ENCODE measurements at places on chromosomes 12 and 14. TPM values are rescaled to one million over a fixed set of nuclear protein-coding genes. Genes with fewer than 3 reads are reported as not detected.

MTA1 gene
- 132 TPM for total RNA-seq

ANKRD33 gene
- total RNA-seq: not detected

TSHR gene
- not detected for total RNA-seq

ABCC9 gene
- 0.89 TPM for total RNA-seq

MYF5 gene
- total RNA-seq: not detected

BLTP3B gene
- 16.2 TPM for total RNA-seq

LRRC43 gene
- total RNA-seq: 1.0 TPM

GARIN6 gene
- total RNA-seq: not detected

ACSM4 gene
- total RNA-seq: not detected

PTHLH gene
- total RNA-seq: 0.44 TPM

ARHGDIB gene
- 13.8 TPM for total RNA-seq

DNA sequence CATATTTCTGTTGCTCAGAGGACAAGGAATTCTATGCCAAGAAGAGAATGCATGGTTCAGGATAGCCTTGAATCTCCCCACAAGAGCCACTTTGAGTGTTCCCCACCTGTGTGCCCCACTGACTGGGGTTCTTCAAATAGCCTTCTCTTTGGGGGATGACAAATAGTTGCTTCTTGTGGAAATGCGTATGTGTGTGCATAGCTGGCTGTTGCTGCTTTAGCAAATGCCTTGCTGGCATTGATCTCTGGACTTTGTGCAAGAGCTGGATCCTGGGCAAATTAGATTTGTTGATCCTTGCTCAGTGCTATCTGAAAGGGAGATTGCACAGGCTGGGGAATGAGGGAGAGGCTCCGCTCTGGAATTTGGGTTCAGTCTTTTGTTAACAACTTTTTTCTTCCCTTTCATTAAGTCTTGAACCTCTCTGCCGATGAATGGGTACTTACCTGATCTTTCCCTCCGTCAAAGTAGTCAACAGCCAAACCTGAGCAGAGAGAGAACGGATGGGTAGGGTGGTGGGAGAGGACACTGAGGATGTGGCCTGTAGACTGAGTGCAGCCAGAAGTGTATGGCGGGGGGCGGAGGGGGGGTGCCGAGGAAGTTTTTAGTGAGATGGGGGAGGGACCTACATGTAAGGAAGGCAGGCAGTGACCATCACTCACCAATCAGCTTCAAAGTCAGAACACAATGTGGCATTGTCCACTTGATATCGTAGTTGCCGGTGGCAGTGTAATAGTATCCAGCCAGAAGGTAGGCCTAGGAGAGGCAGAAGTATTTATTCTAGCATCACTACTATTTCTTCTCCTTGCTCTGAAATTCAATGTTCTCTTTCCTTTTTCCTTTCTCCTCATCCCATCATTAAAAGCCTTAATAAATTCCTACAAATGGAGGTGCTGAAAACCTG, 10.7 kb downstream of the EMG1 start:
- H3K36me3 ChIP-seq: peaks cover 30% of the 10 kb centered on the region
- H3K27ac ChIP-seq: no peak overlapping the region

DNA sequence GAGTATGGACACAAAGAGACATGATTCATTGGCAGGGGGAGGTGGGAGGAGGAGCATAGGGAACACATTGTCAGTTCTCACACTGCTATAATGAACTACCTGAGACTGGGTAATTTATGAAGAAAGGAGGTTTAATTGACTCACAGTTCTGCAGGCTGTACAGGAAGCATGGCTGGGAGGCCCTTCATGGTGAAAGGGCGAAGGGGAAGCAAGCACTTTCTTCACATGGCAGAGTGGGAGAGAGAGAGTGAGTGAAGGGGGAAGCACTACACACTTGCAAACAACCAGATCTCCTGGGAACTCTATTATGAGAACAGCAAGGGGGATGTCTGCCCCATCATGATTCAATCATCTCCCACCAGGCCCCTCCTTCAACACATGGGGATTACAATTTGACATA, 391.8 kb downstream of the BMP4 start:
- no peak overlapping the region for H3K4me3 ChIP-seq
- H3K27ac ChIP-seq: no peak overlapping the region
- peaks cover 2% of the 10 kb centered on the region for H3K36me3 ChIP-seq
- no peak for DNase-seq
- no peaks in the 10 kb centered on the region for H3K27me3 ChIP-seq
- peaks cover 3% of the 10 kb centered on the region for H3K4me1 ChIP-seq

- no peaks in the 10 kb centered on the region for H3K27me3 ChIP-seq
- no peak overlapping the region for H3K4me3 ChIP-seq
- no peak for DNase-seq
- H3K36me3 ChIP-seq: peaks cover 33% of the 10 kb centered on the region
These were observed 61.1 kb downstream of the WDR20 start for GRCh38 chr14:102200690-102201352.

- no peak for DNase-seq
- no peak overlapping the region for H3K4me3 ChIP-seq
- no peaks in the 10 kb centered on the region for H3K36me3 ChIP-seq
- peaks cover 10% of the 10 kb centered on the region for H3K27me3 ChIP-seq
- H3K27ac ChIP-seq: no peak overlapping the region
These were observed 103.3 kb upstream of the PMCH start for GRCh38 chr12:102300824-102301461.

DNA sequence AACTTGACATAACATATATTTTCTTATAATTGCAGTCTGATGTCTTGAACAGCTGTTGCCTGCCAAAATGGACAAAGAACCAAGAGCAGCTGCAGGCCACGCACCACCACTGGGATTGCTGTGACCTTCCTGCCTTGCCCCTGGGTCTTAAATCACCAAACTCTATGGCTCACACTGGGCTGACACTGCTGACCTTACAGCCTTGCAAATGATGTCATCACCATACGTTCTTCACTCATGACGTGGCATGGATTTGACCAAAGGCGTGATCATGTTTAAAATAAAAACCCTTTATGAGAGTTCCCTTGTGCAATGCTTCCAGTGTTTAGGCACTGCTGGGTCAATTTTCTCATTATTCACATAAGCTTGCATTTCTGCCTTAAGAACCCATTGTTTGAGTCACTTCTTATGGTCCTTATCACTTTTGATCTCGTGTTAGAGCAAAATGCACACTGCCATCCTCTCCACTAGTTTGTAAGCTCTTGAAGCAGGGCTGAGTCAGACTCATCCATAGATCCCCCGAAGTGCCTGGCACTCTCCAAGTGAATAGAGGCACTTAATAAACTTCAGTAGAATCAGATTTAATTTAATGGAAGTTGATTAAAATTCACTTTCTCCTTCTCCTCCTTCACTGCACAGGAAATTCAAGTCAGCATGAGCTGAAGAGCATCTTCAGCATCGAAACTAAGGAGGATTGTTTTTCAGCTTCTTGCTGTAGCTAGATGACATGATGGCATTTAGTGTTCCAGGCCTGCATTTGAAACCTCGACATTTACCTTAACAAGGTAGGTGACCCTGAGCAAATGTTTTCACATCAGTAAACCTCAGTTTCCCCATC, 132.4 kb upstream of the PZP start:
- H3K27me3 ChIP-seq: peaks cover 4% of the 10 kb centered on the region
- DNase-seq: no peak
- no peaks in the 10 kb centered on the region for H3K36me3 ChIP-seq
- H3K4me1 ChIP-seq: peaks cover 4% of the 10 kb centered on the region
- H3K4me3 ChIP-seq: no peak overlapping the region

- H3K27me3 ChIP-seq: peaks cover 2% of the 10 kb centered on the region
- peak; percentile 56 for DNase-seq
- no peaks in the 10 kb centered on the region for H3K36me3 ChIP-seq
These were observed 54.2 kb upstream of the BCL11B start for GRCh38 chr14:99326041-99326710.

DNA sequence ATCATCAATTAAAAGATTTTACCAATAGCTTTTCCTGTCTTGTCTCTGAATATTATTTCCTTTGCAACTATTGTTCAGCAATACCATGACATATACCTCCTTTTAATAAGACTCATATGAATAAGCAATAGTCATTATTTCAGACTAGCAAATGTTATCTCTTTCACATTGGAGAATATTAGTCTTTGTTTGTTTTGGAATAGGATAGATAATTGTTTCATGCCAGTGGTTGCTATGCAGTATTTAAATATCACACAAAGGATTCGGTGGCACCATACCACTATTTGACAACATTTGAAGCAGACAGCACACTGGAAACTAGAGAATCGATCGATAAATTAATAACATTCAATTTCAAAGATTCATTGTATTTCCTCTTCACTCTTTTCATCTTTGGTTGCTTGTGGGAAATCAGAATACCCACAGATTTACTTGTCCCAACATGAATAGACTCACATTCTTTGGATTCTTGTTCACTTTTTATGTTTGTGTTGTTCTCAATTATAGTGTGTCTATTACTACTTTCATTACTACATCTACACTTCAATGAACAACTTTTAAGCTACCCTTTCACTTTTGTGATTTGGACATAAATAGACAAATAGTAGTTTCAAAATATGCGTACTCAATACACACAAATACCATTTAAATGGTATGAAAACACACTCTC, 42.7 kb upstream of the TBPL2 start:
- no peak for DNase-seq
- no peak overlapping the region for H3K4me3 ChIP-seq
- peaks cover 4% of the 10 kb centered on the region for H3K27me3 ChIP-seq
- H3K36me3 ChIP-seq: no peaks in the 10 kb centered on the region
- peaks cover 8% of the 10 kb centered on the region for H3K4me1 ChIP-seq

GRCh38 chr14:102525219-102525928, 15.8 kb upstream of the ANKRD9 start:
- peak overlapping the region; percentile 89 for H3K4me3 ChIP-seq
- no peaks in the 10 kb centered on the region for H3K27me3 ChIP-seq
- H3K4me1 ChIP-seq: peaks cover 18% of the 10 kb centered on the region
- peak overlapping the region; percentile 79 for H3K27ac ChIP-seq

- no peak overlapping the region for H3K4me3 ChIP-seq
- no peak overlapping the region for H3K27ac ChIP-seq
- DNase-seq: no peak
- no peaks in the 10 kb centered on the region for H3K36me3 ChIP-seq
- H3K4me1 ChIP-seq: peaks cover 9% of the 10 kb centered on the region
- H3K27me3 ChIP-seq: peaks cover 32% of the 10 kb centered on the region
These were observed 25.6 kb downstream of the KCNK13 start for GRCh38 chr14:90087433-90087832.

- H3K27ac ChIP-seq: peak overlapping the region; percentile 23
- no peak overlapping the region for H3K4me3 ChIP-seq
- no peak for DNase-seq
- peaks cover 10% of the 10 kb centered on the region for H3K4me1 ChIP-seq
- H3K36me3 ChIP-seq: no peaks in the 10 kb centered on the region
- H3K27me3 ChIP-seq: peaks cover 4% of the 10 kb centered on the region
These were observed 35.9 kb upstream of the FOS start for GRCh38 chr14:75242546-75243273.

- no peaks in the 10 kb centered on the region for H3K4me1 ChIP-seq
- DNase-seq: no peak
- no peak overlapping the region for H3K27ac ChIP-seq
- H3K36me3 ChIP-seq: no peaks in the 10 kb centered on the region
- H3K4me3 ChIP-seq: no peak overlapping the region
- H3K27me3 ChIP-seq: peaks cover 18% of the 10 kb centered on the region
These were observed 24.8 kb downstream of the KCNA1 start for GRCh38 chr12:4934407-4935035.

GRCh38 chr12:77599782-77600467, 230.8 kb upstream of the NAV3 start:
- H3K27me3 ChIP-seq: peaks cover 21% of the 10 kb centered on the region
- DNase-seq: no peak
- no peaks in the 10 kb centered on the region for H3K4me1 ChIP-seq
- no peaks in the 10 kb centered on the region for H3K36me3 ChIP-seq
- no peak overlapping the region for H3K27ac ChIP-seq
- no peak overlapping the region for H3K4me3 ChIP-seq

DNA sequence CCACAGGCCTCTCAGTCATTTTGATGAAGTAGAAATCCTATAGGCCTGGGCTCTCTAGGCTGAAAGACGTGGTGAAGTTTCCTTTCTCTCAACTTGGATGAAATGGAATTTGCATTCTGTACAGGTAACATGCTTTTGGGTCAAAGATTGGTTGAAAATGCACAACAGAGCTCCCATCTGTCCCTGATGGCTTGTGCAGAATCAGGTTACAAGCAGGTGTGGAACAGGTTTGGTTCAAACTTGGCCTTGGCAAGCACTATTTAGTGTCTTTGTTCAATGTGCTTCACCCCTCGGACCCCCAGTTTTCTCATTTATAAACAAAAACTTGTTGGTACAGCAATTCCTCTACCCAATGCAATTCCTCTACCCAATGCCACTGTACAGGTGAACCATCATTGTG, 1493.0 kb downstream of the AACS start:
- H3K36me3 ChIP-seq: no peaks in the 10 kb centered on the region
- no peaks in the 10 kb centered on the region for H3K4me1 ChIP-seq
- no peak overlapping the region for H3K4me3 ChIP-seq
- no peak for DNase-seq
- no peak overlapping the region for H3K27ac ChIP-seq

DNA sequence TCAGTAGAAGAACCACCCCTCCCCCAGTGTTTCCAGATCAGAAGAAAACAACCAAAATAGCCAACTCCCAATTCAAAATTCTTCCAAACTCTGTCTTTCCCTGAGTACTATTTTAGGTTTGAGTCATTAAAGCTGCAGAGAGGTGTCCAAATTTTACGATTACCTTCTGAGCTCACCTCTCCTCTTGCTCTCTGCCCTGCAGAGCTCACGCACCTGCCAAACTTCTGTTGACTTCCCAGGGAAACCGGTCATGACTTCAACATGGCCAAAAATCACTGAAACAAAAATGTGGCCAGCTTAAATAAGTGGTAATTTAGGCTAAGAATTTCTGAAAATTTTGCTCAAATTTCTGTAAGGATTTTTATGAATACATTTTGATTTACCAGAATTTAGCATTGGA, 70.9 kb upstream of the OTX2 start:
- H3K27me3 ChIP-seq: no peaks in the 10 kb centered on the region
- H3K27ac ChIP-seq: no peak overlapping the region
- no peaks in the 10 kb centered on the region for H3K36me3 ChIP-seq
- no peaks in the 10 kb centered on the region for H3K4me1 ChIP-seq
